H9 (cell line): ENCODE measurements at places on chromosomes 2 and 18. TPM values are rescaled to one million over a fixed set of nuclear protein-coding genes. Genes with fewer than 3 reads are reported as not detected.

- no peak for DNase-seq
These were observed 645.0 kb downstream of the IRS1 start for GRCh38 chr2:226154610-226155009.

Gene MAPK4
- total RNA-seq: 1.6 and 1.9 TPM in 2 replicates

- no peak for DNase-seq
These were observed 455 bp upstream of the AGAP1 start for GRCh38 chr2:235493402-235493774.

DNA sequence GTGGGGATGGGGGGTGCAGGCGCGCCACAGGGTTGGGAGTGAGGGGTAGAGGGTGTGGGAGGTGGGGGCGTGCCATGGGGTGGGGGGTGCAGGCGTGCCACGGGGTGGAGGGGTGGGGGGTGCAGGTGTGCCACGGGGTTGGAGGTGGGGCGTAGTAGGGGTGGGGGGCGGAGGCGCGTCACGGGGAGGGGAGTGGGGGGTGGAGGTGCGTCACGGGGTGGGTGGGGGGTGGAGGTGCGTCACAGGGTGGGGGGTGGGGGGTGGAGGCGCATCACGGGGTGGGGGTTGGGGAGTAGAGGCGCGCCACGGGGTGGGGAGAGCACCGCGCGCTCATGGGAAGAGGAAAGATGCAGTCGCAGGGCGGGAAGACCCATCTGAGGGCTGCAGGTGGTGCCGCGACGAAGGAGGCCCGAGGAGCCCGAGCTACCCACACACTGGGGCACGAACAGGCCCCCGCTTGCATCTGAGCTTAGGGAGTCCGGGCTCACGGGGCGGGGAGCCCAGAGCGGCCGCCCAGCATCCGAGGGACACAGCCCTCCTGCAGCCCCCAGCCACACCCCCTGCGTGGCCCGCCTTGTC, 37.5 kb downstream of the SNED1 start:
- peak; percentile 51 for DNase-seq

Gene MAPRE3
- 1.9 and 2.0 TPM in 2 replicates for total RNA-seq

Gene C1GALT1C1L
- not detected in 2 replicates for total RNA-seq

Gene GCKR
- 0.11 and 0.33 TPM in 2 replicates for total RNA-seq

Gene IL36A
- total RNA-seq: not detected in 2 replicates

DNA sequence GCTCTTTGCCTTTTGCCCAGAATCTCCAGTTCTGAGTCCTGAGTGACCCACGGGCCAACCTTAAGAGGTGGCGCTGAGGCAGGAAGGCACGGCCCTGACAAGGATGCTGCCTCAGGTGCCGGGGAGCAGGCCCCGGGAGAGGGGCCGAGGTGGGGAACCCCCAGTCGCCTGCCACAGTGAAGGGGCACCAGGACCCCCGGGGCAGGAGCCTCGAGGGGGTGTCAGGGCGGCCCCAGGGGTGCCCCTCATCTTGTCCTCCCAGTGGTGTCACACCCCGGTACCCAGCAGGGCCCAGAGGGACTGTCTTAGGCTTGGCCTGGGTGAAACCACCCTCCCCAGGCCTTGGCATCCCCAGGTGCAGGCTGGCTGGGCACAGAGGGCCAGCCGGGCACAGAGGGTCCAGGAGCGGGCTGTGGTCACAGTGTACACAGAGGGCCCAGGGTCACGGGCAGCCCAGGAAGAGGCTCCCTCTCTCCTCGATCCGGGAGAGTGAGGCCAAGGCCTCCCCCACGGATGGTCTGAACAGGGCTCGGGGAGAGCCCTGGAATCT, 1.0 kb downstream of the PDCD1 start:
- DNase-seq: no peak

Gene KIAA1328
- total RNA-seq: 4.9 and 5.8 TPM in 2 replicates

DNA sequence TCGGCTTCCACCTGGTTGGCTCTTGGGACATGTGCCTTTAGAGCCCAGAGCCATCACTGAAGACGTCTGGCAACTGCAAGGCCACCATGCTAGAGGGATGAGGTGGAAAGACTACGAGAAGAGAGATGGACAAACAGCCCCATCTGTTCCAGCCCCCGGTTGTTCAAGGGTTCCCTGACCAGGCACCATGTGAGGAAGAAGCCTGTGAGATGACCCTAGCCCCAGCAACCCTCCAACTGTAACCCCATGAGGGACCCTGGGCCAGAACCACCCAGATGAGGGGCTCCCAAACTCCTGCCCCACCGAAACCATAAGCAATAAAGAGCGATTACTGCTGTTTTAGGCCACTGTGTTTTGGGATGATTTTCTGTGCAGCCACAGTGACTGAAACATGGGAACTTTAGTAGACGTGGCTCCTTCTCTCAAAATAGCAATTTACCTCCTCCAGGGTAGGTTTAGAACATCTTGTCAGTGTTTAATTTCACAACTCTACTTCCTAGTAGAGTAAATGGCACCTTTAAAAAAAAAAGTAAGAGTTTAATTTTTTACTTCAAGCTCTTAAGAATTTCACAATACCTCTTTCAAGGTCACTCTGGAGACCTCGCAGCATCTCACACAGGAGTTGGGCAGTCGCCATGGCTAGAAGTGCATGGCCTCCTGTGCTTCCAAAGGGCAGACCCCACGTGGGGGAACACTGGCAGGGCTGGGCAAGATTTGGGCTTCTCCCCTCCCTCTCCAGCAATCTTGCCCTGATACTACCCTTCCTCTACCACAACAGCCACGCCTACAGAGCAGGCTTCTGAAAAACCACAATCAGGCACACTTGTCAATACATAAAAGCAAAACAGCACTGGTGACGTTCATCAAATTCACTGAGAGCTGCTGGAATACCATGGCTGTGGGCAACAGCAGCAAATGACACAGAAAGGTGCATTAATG, 48.8 kb downstream of the TMEM163 start:
- DNase-seq: no peak

DNA sequence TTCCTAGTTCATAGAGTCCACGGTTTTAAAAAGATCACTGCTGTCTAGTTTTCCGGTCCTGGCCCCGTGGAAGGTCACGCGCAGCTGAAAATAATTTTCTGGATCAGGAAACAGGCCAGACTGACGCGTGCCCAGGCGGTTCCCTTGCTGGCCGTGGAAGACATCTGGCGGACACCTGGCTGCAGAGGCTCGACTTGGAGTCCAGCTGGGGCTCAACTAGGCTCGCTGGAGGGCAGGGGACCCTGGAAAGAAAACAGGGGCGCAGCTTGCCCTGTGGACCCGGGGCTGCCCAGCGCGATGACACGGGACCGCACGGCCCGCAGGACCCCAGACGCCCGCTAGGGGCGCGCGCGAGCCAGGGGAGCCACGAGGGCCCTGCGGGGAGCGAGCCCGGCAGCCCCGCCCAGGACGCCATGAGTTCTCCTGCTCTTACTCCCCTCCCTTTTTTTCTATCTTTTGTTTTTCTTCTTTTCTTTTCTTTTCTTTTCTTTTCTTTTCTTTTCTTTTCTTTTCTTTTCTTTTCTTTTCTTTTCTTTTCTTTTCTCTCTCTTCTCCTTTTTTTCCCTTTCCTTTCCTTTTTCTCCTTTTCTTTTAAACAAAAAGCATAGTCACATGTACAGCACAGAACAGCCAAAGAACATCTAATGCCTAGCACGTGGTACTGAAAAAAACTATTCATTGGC, 43.2 kb upstream of the UBE2F start:
- peak; percentile 80 for DNase-seq

GRCh38 chr18:76922107-76922506, 99.8 kb downstream of the ZNF236 start:
- peak; percentile 72 for DNase-seq

DNA sequence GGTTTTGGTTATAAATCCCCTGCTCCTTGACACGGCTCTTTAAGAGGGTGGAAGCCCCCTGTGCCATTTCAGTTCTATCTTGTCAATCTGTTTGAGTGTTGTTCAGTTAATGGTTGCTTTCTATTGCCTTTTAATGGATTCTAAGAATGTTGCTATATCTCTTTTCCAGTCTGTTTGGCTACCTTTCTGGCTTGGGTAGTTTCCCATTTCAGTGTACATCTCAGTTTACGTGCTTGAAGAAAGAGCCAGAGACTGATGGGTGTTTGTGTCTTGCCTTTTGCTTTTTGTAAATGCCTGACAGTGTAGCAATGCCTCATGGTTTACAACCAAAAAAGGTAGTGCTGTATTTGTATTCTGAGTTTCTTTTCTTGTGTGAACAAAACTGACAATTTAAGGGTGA, 45.3 kb downstream of the SPATS2L start:
- DNase-seq: no peak

Gene HOXD9
- not detected in 2 replicates for total RNA-seq

DNA sequence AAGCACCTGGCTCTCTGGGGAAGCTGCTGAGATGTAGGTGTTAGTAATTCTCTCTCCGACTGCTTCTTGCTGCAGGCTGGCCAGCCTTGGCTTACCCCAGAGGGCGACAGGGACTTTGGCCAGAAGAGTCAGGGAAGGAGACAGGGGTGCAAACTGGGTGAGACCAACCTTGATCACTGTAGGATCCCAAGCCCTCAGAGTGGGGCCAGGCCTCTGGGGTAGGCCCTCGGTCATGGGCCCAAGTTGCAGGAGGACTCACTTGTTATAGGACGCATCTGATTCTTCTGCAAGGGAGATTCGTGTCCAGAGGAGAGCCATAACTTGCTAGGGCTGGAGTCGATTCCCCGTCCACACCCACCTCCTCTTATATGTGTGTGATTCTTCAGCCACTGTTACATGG, 111.7 kb upstream of the SIX3 start:
- DNase-seq: no peak

GRCh38 chr2:98317214-98317613, 29.0 kb upstream of the CNGA3 start:
- no peak for DNase-seq

- no peak for DNase-seq
These were observed 114.3 kb downstream of the ARHGEF4 start for GRCh38 chr2:130951018-130951417.

DNA sequence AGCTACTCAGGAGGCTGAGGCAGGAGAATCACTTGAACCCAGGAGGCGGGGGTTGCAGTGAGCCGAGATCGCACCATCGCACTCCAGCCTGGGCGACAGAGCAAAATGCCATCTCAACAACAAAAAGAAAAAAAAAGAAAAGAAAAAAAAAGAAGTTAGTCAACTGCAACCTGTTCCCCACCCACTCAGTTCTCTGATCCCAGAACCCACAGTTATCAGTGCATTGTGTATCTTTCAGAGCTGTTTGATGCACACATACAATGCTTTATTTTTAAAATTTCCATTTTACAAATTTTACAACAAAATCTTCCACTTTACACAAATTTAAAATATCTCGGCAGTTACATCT, 14.0 kb downstream of the RNU2-63P start:
- no peak for DNase-seq

GRCh38 chr18:75215663-75216062, 5.1 kb downstream of the TSHZ1 start:
- DNase-seq: no peak

Gene GATA6
- 0.04 TPM in 1 of 2 replicates, not detected in the other for total RNA-seq

DNA sequence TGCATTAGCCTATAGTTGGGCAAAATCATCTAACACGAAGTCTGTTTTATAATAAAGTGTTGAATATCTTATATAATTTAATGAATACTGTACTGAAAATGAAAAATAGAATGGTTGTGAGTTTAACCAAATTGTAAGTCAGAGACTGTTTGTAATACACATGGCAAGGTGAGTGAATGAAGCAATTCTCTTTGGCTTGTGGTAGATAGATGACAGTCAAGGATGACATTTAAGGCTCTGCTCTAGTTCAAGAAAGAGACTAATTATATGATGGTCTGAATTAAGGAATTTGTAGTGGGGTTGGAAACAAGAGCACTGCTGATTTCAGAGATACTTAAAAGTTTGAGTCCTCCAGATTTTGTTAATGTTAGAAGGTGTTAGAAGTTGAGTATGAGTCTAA, 207.7 kb downstream of the MCFD2 start:
- no peak for DNase-seq

GRCh38 chr2:197426723-197427603, 7.9 kb downstream of the SF3B1 start:
- no peak for DNase-seq

- peak; percentile 80 for DNase-seq
These were observed 426.9 kb downstream of the CDH2 start for GRCh38 chr18:27750014-27750413.

Gene MYL1
- total RNA-seq: not detected in 2 replicates

Gene REG3G
- total RNA-seq: not detected in 2 replicates

- DNase-seq: no peak
These were observed 51.2 kb upstream of the NOSTRIN start for GRCh38 chr2:168751104-168751740.

DNA sequence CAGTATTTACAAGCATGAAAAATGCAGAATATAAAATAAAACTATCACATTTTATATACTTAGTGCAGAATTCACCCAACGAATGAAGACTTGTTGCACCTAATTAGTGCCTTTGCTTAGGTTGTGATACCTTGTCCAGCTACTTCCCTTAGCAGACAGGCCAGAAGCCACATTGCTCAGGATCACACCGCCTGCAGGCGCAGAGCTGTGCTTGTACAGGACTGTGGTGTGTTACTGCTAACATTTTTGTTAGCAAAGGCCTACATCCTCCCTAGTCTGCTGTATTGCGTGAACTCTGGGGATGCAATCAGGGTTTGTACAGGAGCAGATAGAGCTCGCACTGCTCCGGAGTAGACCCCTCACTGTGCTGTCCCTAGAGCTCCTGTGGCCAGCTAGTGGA, 336.9 kb downstream of the CBLN2 start:
- no peak for DNase-seq

GRCh38 chr2:12005886-12006681, 259.7 kb downstream of the LPIN1 start:
- no peak for DNase-seq

DNA sequence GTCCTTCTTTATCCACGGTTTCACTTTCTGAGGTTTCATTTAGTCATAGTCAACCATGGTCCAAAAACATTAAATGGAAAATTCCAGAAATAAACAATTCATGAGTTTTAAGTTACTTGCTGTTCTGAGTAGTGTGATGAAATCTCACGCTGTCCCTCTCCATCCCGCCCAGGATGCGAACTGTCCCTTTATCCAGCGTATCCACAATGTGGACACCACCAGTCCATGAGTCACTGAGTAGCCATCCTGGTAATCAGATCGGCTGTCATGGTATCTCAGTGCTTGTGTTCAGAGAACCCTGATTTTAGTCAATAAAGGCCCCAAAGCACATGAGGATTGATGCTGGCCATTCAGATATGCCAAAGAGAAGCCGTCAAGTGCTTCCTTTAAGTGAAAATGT, 3.7 kb downstream of the SP140L start:
- no peak for DNase-seq

Gene ZNF396
- 0.94 and 1.2 TPM in 2 replicates for total RNA-seq

Gene DDX1
- 118 and 120 TPM in 2 replicates for total RNA-seq

Gene NLRC4
- total RNA-seq: not detected in 2 replicates

Gene LYG1
- total RNA-seq: 0.31 and 0.37 TPM in 2 replicates

GRCh38 chr2:102021779-102022178, 30.0 kb downstream of the IL1R2 start:
- no peak for DNase-seq

GRCh38 chr2:171159372-171160118, 1.1 kb downstream of the TLK1 start:
- peak; percentile 43 for DNase-seq

DNA sequence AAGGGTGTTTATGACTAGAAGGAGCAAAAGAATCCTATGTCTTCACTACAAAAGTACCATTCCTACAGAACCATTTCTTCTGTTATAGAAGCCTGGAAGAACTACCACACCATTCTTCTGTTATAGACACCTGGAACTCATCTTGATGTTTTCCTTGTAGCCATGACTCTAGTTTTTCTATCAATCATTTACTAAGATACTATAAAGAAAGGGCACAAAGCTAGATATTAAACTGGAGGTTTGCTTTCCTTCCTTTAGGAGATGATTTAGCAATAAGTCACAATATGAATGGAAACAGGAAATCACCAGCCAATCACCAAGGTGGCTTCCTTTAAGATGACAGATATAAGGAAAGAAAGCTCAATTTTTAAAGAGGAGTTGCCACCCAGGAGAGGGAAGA, 100.3 kb upstream of the NEUROD1 start:
- DNase-seq: no peak

- DNase-seq: peak; percentile 39
These were observed 93.8 kb upstream of the LDAH start for GRCh38 chr2:20916604-20917286.
